ENCODE measurements at places on chromosomes 5 and 9. TPM values are rescaled to one million over a fixed set of nuclear protein-coding genes. Genes with fewer than 3 reads are reported as not detected.
A peak's percentile ranks its signal among the peaks of the same experiment; 100 is the strongest.

GRCh38 chr5:67173959-67174358, 22.6 kb downstream of the CD180 start:
- no peak overlapping the region for H3K4me3 ChIP-seq
- H3K27me3 ChIP-seq, result no peaks in the 10 kb centered on the region
- no peak overlapping the region for H3K27ac ChIP-seq
- no peaks in the 10 kb centered on the region for H3K36me3 ChIP-seq
- no peak for DNase-seq
- H3K4me1 ChIP-seq, result no peaks in the 10 kb centered on the region

DNA sequence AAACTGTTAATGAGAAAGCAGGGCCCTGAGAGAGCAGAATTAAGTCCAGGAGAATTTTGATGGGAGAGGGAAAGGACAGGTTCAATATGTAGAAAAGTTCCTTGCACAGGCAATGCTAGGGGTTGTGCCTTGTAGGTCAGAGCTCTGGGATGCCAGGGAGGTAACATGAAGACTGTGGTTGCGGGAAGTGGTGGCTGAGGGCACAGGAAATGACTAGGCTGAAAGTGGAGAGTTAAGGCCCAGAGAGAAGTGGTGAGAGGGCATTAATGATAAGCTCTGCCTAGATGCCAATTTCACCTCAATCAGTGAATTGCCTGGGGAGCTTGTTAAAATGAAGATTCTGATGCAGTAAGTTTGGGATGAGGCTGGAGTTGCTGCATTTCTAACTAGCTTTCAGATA, 31.5 kb upstream of the PPP3R2 start:
- H3K27me3 ChIP-seq, result no peaks in the 10 kb centered on the region
- H3K4me1 ChIP-seq, result no peaks in the 10 kb centered on the region
- no peak for DNase-seq
- no peaks in the 10 kb centered on the region for H3K36me3 ChIP-seq
- H3K4me3 ChIP-seq, result no peak overlapping the region

DNA sequence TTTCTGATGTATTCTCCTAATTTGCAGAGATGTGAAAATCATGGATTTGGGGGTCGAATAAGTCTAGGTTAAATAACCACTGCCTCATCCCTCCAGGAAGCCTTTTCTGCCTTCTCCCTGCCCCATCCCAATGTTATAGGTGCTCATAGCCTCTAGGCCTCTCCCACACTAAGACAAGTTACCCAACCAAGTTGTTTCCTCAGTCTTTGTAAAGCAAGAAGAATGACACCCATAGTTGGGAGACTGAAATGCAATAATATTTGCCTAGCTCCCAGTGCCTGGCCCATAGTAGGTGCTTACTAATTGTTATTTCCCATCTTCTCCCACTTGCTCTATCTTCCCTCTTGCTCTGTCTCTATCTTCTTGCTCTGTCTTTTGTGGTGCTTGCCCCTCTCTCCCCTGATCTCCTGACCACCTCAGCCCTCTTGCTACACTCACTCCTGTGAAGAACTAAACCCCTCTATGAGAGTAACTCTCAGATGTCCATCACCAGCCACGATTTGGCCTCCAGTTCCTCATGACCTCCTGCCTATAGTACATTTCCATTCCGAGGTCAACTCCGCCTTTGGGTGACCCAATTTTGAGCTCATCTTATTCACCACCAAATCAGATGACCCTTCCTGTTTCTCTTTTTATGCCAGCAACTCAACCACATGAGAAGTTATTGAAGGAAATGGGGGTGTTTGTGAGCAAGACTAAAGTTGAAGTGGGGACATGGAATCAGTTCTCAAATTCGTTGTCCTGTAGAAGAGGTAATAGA, 7.0 kb downstream of the AFAP1L1 start:
- no peaks in the 10 kb centered on the region for H3K4me1 ChIP-seq
- no peaks in the 10 kb centered on the region for H3K36me3 ChIP-seq
- no peak overlapping the region for H3K4me3 ChIP-seq

- H3K36me3 ChIP-seq, result no peaks in the 10 kb centered on the region
- no peak overlapping the region for H3K4me3 ChIP-seq
- H3K27me3 ChIP-seq, result no peaks in the 10 kb centered on the region
- peak; percentile 33 for DNase-seq
- H3K4me1 ChIP-seq, result peaks cover 4% of the 10 kb centered on the region
Observed at GRCh38 chr5:107519900-107520354, 150.8 kb downstream of the EFNA5 start.

GRCh38 chr9:127358023-127358535, 38.9 kb upstream of the SLC2A8 start:
- H3K27ac ChIP-seq, result no peak overlapping the region
- peaks cover 5% of the 10 kb centered on the region for H3K4me1 ChIP-seq
- no peaks in the 10 kb centered on the region for H3K27me3 ChIP-seq
- H3K4me3 ChIP-seq, result no peak overlapping the region

GRCh38 chr9:88796947-88797346, 194.3 kb upstream of the S1PR3 start:
- no peaks in the 10 kb centered on the region for H3K4me1 ChIP-seq
- DNase-seq, result no peak
- no peak overlapping the region for H3K27ac ChIP-seq
- no peaks in the 10 kb centered on the region for H3K27me3 ChIP-seq

DNA sequence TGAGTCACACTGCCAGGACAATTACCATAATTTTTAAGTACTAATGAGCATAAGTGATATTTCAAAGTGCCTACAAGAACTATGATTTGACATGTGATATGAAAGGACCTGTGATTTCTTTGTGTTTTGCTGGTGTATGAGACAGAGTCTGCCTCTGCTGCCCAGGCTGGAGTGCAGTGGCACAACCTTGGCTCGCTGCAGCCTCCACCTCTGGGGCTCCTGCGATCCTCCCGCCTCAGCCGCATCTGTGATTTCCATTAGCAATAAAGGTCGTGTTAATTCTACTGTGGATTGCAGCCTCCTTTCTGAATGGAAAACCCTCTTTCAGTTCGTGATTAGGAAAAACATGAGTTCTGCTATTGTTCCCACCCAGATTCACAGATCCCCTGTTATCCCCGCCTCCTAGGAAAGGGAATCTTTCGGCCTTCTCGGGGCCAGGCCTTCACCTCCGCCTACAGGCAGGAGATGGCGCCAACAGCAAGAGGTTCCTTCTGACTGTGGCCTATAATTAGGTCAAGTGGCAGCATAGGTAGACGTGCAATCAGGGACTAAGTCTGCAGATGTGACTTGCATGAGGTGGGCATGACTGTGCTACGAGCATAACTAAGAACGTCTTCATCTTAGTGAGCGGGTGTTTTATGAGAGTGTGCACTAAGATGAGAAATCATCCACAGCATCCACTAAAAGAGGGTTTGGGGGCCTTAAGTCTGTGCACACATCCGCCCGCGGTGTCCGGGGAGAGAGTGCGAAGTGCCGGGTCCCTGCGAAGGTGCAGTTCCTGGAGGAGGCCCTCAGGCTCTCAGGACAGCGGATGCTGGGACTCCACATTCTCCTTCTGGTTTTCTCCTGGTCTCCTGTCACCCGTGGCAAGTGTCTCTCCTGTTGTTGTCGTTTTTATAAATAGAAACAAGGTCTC, 23.1 kb downstream of the TRIM7 start:
- no peaks in the 10 kb centered on the region for H3K36me3 ChIP-seq
- no peaks in the 10 kb centered on the region for H3K27me3 ChIP-seq
- no peak overlapping the region for H3K27ac ChIP-seq
- H3K4me3 ChIP-seq, result no peak overlapping the region
- H3K4me1 ChIP-seq, result peaks cover 11% of the 10 kb centered on the region

Gene DDX4
- polyA plus RNA-seq, result not detected
